Parietal lobe (tissue), 2 donors: ENCODE measurements at places on chromosomes 1 and 21. TPM values are rescaled to one million over a fixed set of nuclear protein-coding genes. Genes with fewer than 3 reads are reported as not detected.

The TBX19 gene
- 1.6 TPM for total RNA-seq

The ADAM30 gene
- total RNA-seq, result not detected

The ALX3 gene
- not detected for total RNA-seq

The KIAA1614 gene
- total RNA-seq, result 4.4 TPM

The PIGR gene
- total RNA-seq, result not detected

The KRTAP10-7 gene
- not detected for total RNA-seq

The POU2F1 gene
- total RNA-seq, result 83.6 TPM

The ARHGAP29 gene
- total RNA-seq, result 15.7 TPM

The LCE3A gene
- total RNA-seq, result not detected

The CD1B gene
- total RNA-seq, result not detected
